Activated T-cell treated with anti-CD3 and anti-CD28 coated beads for 1 hour (primary cell): ENCODE measurements at places on chromosomes 2 and 18.

DNA sequence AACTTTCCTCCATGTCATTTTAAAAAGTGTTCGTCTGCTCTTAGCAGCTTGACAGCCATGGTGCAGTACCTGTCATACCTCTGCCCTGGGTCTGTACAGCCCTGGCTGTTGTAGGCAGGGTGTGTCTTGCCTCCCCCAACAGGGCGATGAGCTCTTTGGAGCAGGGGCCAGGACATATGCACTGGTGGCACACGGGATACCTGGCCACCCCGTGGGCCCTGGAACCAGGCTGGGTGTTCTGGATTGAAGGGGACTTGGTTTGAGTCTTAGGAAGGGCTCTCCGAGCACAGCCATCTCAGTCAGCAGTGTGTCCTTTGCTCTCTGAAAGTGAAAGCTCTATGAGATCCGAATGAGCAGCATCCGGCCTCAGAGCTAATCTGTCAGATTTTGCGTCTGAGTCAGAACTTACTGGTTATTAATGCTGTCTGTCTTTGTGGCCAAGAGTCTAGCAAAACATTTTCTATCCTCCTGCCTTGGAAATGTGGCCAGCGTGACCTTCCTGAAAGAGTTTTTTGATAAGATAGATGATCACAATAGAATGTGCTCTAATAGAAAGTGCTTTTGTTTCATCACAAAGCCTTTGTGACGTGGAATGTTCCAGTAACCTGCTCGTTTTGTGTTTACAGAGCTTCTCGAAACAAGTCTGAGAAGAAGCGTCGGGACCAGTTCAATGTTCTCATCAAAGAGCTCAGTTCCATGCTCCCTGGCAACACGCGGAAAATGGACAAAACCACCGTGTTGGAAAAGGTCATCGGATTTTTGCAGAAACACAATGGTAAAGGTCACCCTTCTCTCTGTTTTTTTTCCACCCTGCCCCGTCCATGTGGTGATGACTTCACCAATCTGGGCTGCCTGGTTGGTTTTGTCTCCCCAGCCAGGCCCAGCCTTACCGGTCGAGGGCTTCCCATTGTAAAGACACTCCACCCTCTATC is 77.3 kb upstream of the RPL31 start:
- no peak for DNase-seq

DNA sequence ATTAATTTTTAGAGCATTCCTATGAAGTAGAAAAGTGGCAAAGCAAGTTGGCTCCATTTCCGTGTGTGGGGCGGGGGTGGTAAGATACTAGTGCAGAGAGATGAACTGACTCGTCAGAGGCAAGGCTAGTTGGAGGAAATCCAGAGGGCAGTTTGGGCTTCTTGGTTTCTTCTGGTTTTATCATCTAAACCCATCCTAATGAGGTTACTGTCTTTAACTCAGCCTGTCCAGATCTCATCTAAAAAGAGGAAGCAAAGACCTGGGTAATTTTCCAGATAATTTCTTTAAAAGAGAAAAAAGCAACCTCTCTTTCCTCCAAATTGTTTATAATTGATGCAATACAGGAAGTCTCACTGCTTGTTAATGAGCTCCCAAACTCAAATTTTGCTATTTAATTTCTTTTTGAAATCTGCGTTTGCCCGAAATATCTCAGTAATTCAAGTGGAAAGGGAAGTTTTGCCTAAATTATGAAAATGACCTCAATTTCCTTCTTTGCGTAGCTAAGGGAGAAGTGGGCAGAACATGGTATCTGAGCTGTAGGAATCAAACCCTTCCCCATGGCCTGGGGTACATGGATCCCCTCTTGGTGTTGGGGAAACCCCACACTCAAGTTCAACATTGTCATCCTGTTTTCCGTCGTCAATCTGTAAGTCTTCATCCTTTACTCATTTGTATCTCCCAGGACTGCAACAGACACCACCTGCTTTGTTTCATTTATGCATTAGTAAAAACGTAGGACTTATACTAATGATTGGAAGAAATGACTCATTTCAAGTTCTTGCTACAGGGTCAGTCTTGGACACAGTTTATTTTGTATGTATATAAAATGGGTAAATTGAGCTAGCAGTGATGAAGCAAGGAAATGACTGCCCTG is 89.1 kb upstream of the KLF7 start:
- DNase-seq = no peak

DNA sequence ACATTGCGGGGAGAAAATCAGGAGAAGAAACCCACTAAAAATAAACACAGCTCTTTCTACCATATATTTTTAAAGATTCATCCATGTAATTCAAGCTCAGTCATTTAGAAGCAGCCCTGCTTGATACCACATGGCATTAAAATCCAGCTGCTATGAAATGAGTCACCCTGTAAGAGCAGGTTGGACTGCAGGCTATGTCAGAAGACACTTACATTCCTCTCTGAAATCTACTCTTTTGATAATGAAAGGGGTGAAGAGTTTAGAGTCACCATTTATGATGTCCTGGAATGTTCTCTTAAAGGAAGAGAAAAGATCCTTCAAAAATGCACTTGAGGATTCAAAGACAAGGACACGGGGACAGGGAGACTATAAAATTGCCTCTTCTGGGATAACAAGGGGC is 100.6 kb upstream of the APCDD1 start:
- DNase-seq = no peak

DNA sequence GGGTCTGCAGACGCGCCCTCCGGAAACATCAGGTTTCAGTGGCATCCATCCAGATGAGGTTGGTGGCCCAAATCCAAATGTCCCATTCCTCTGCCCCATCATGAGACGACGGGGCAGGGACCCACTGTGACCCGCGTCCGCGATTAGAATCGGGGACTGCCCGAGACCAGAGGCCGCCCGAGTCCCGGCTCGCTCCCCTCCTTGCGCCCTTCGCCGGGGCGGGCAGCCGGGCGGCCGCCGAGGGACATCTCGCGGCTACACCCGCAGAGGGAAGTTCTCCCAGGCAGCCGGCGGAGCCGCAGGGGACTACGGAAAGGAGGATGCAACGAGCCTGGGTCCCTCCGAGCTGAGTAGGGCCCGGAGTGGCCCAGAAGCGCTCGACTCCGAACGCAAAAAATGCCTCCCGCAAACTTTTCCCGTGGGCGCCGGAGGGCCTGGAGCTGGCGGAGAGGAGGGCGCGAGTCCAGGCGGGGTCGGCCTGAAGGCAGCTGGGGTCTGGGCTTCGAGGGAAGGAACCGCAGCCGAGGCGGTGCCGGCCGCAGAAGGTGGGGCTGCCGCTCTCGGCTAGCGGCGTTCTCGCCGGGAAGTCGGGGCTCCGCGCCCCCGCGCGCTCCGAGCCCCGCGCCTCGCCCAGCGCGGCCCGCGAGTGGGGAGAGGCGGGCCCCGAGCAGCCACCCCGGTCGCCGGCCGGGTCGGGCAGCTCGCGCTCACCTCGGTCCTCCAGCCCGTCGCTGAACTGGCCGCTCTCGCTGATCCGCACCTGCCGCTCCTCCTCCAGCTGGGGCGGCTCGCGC is 580 bp downstream of the TMEM163 start:
- no peak for DNase-seq

DNA sequence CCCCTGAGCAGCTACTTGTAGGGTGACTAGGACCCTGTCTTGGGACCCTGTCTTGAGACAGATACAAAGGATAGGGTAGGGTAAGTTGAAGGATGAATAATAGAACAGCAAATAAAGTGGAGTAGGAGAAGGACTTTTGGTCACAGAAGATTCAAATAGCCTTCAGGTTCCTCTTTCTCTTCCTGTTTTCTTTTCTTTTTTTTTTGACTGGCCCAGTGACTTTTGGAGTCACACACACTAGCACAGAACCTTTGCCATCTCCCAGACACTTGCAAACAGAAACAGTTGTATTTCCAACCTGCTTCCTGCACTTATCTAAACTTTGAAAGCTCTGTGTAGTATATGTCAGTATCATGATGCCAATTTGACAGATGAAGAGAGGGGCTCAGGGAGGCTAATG is 108.2 kb downstream of the TDRD15 start:
- DNase-seq = no peak

DNA sequence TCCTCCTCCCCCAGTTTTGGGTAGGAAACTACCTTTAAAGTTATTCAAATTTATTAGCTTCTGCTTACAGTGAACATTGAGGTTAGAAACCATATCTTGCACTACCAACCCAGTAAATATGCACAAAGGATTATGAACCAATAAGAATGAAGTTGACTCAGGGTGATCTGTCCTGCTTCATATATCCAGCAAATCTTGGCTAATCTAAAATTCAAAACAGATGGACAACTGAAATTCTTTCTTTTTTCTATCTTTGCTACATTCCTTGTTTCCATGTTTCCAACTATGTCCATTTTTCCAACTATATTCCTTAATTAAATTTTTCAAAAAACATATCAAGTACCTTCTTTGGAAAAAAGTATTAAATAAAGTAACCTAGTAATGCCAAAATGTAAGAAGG is 149.3 kb downstream of the FAM124B start:
- no peak for DNase-seq

DNA sequence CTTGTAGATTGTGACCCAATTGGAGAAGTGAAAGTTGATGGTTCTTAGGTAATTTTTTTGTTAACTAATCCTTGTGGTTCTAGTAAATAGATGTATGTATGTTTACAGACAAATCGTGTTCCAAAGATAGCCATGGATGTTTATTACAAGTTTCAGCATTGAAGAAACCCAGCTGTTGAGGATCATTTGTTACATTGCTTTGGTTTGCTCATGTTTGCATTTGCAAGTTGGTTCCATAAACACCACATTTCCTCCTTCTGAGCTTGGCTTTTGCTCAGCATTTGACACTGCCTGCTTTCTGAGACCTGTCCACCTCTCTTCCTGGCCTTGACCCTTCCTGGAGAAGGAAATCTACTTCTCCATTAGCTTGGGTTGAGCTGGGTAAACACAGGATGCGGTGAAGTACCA is 1.8 kb upstream of the CCDC68 start:
- DNase-seq = no peak

DNA sequence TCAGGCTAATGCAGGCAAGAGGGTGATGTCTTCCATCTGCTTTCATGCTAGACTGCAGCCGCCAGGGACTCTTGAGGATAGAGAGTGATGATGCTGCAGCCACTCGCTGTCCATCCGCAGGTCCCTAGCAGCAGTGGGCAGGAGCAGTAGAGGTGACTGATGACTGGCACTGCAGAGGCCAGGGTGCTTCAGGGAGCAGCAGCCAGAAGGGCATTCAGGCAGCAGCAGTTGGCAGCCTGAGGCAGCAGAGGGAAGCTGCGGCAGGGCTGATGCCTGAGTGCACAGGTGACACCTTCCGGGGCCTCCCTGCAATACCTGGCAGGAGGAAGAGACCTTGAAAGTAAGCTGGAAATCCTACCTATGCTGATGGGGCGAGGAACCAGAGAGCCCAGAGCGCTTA is 214.2 kb downstream of the ICOS start:
- no peak for DNase-seq

- no peak for DNase-seq
These were observed 29.2 kb downstream of the PDIA6 start for GRCh38 chr2:10783421-10783820.

DNA sequence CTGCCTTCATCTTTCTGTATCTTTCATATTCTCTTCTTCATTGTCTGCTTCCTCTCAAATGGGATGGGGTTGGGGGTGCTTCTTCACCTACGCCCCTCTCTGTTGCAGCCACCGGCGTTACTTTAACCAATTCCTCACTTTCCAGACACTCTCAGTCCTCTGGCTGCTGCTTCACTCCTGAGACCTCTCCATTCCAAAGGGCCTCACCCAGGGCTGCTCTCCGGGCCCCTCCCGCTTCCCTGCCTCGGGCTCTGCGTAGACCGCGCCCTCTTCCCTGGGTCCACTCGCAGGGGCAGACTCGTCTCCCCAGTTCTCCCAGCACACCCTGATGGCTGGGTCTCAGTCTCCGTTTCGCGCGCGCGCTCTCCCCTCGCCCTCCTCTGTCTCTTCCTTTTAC is 926 bp downstream of the SERPINB8 start:
- no peak for DNase-seq

GRCh38 chr2:144630459-144631215 is 110.7 kb upstream of the ZEB2 start:
- no peak for DNase-seq

GRCh38 chr2:238093181-238094140 is 6.7 kb upstream of the ESPNL start:
- no peak for DNase-seq

- no peak for DNase-seq
These were observed 172.1 kb downstream of the MYCN start for GRCh38 chr2:16112251-16112971.

- no peak for DNase-seq
These were observed 469.0 kb downstream of the TMEM182 start for GRCh38 chr2:103230796-103231195.

GRCh38 chr2:88190808-88191721 is 20.9 kb downstream of the THNSL2 start:
- no peak for DNase-seq

- no peak for DNase-seq
These were observed 68.9 kb upstream of the THOC1 start for GRCh38 chr18:336713-337112.

DNA sequence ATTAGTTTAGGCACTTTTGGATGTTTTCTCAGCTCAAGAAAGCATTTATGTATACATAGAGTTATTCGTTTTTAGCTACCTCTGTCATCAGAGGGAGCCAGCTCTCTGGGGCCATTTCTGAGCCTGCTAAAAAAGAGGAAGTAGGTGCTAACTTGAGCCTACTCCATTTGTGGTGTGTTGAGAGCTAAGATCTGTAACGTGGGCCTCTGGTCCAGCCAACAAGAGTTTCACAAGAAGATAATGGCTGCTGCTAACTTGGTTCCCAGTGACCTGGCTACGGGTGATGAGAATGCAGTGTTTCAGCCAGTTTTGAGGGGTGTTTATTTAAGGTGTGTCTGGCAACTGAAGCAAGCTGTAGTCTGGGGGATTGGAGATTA is 182.5 kb downstream of the PRKCE start:
- no peak for DNase-seq

DNA sequence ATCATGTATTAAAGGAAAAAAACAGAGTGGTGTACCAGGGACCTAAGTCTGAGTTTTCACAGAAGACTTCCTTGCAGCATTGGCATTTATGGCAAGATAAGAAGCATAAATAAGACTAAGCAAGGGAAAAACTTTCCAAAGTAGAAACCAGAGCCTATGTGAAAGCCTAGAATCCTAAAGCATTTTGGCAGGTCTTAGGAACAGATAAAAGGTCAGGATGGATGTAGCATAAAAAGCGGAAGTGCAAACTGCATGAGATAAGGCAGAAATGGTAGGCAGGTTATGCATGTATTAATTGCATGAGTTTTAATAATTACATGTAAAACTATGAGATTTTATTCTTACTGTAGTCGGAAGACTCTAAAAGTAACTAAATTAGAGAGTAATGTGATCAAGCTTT is 596.5 kb downstream of the SUCLG1 start:
- DNase-seq = no peak

DNA sequence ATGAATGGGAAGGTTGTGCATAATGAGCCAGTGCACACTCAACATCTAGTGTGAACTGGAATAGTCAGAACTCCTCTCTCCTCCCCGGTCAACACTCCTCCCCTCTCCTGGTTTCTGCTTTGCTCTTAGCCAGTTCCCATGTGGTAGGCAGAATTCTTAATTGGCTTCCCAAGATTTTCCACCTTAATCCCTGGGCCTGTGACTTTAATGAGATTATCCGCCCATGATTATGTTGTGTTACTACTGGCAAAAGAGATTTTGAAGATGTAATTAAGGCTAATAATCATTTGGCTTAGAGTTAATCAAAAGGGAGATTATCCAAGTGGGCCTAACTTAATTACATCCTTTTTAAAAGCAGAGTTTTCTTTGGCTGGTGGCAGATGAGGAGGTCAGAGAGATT is 34.2 kb upstream of the REV1 start:
- DNase-seq = no peak
